Stimulated activated CD4-positive, alpha-beta T cell treated with anti-CD3 and anti-CD28 coated beads, Interleukin-12 subunit alpha, Interleukin-12 subunit beta, amount 100 ng/mL, for 24 hours (primary cell): ENCODE measurements at places on chromosomes 7 and 10.
A peak's percentile ranks its signal among the peaks of the same experiment; 100 is the strongest.

DNA sequence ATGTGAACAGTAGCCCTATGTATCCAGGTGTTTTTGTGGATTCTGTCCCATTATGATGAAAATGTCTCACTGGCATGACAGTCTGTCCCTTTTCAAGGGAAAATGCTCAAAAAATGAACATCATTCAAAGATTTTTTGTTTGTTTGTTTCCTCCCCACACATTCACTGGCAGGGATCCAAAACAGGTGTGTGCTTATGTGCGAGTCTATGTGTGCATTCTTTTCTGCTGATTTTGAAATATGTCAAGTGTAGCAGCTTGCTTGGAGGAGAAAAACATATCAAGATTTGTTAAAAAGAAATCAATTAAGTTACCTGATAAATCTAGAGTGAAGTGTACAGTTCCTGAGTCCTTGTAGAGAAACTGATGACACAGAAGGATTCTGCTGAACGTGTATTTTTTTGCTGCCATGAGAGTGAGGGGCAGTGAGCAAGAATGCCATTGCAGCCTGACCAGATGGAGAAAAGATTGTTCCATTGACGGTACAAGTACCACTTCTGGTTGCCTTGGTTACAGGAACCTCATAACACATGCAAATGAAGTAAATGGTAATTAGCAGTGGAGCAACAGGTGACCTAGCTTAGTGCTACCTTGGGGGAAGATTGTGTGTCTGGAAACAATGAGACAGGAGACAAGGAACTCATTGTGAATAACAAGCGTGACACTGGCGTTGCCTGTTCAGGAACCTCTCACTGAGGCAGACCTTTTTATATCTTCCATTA is 277.4 kb upstream of the PHYHIPL start:
- DNase-seq: no peak

DNA sequence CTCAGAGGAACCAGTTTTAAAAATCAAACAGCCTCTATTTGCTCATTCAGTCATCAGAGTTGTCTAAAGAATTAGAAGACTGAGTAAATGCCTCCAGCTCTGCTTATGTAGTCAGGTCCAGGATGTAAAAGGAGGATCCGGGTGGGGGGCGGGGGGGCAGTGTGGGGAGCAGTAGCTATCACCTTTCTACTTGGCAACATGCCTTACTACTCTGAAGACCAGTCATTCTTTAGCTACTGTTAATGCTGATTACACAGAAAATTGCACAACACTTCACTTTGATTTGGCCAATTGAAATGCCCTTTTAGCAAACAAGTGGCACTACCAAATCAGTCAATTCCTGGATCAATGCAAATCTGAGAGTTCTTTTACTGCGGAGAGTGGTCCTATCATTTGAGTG is 164.2 kb downstream of the NXPH1 start:
- DNase-seq: no peak

GRCh38 chr7:142891490-142892082 is 6.0 kb upstream of the TRPV6 start:
- no peak for DNase-seq

- no peak for DNase-seq
Measured at GRCh38 chr7:11548532-11548931, 283.5 kb downstream of the THSD7A start.

GRCh38 chr10:112774798-112775197 is 175.2 kb upstream of the TCF7L2 start:
- no peak for DNase-seq

GRCh38 chr7:139192014-139192706 is 38.9 kb upstream of the UBN2 start:
- DNase-seq: no peak

GRCh38 chr10:114990991-114991390 is 53.0 kb downstream of the TRUB1 start:
- DNase-seq: no peak

DNA sequence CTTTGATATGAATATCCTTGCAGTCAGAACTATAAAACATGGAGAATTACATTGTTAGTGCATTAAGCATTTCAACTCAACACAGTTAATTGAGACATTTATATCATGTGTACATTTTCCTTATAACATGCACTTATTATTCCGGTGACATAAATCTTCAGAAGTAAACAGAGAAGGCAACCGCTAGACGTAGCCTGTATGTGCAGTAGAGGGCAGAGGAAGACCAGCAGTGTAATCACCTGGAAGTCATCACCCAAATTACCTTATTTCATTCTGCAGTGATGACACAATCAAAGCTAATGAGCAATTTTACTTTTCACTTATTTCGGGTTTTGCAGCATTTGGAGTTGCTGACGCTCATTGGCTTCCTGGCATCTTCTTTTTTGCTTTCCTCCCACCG is 394.6 kb downstream of the SDK1 start:
- no peak for DNase-seq

DNA sequence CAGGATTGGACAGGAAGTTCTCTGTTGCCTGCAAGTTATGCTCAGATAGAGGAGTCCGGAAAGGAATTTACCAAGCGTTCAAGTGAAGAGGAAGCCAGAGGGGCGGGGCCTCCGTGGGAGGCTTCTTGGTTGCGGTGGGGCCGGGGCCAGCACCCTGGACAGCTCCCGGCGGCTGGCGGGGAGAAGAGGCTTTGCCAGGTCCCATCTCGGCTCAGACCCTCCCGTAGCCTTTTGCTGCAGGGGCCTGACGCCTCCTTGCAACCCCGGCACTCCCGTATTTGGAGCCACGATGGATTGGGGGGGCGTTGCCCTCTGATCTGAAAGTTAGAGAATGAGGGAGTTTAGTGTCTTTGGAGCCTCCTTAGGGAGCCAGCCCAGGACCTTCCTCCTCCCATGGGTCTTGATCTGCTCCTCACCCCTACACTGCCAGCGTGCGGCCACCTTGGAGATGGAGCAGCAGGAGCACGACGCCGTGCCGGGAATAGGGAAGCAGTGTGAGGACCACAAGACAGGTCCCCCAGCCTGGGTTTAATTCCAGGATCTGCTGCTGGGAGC is 3.1 kb upstream of the SLC18A3 start:
- DNase-seq: peak; percentile 18

DNA sequence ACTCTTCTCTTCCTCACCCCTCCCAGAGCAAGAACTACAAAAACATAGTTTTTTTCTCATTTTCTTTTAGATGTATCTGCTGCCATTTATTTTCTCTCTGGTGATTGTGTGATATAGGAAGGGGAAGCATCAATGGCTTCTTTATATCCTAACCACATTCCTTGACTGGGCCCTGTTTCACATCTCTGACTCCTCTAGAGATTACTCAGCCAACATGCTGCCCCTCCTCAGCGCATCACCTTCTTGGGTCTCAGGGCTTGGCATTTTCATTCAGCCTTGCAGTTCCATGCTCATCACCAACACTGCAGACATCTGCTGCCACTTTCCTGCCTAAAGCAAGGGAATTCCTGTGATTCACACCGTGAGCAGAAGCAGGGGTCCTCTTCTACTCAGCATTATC is 705.5 kb downstream of the AUTS2 start:
- DNase-seq: no peak

DNA sequence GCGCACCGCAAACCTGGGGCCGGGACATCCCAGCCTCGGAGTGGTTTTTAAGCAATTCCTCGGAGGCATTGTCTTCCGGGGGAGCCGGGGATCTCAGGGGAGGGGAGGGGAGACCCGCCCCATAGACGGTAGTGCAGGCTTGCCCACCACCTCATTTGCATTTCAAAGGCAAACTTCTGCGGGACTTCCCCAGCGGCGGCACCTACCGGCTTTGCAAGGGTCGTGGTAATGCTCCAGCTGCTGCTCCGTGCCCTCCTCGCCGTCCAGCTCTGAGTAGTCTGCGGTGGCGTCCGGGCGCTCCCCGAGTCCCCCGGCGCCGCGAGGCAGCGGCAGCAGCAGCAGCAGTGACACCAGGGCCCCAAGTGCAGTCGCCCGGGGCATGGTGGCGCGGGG is 425 bp downstream of the TLL2 start:
- no peak for DNase-seq

DNA sequence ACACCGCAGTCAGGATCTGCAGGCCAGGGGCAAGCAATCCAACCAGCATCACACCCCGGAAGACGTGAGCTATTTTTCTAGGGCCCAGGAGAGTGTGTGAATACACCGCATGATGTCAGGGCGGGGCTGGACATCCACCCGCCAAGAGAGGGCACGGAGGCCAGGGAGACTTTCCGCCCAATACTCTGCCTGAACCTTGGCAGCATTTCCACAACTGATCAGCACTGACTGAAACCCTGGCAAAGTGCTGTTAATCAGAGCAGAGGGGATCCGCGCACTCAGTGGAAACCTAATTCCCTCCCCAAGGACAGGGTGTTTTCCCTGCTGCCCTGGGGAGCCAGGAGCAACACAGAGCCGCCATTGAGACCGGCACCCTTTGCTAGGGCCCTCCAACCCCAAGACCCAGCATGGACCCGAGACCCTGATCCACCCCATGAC is 8.2 kb downstream of the MAD1L1 start:
- no peak for DNase-seq

GRCh38 chr7:111756687-111757178 is 194.4 kb upstream of the IMMP2L start:
- DNase-seq: no peak

DNA sequence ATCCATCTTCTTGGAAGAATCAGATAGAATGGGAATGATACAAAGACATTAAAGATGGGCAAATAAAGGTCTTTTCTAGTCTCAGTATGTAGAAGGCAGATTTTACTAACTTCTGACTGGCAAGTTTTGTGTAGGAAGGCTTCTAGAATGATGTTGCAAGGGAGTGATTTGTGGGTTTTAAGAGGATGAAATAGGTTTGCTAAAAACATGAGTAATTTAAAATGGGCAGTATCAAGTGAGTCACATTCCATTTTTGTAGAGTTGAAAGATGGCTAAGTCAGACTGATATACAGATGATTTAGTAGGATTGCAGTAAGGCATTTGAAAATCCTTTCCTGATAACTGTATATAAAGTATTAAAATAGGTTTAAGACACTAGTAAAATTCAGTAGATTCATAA is 777.4 kb downstream of the SORCS1 start:
- no peak for DNase-seq

DNA sequence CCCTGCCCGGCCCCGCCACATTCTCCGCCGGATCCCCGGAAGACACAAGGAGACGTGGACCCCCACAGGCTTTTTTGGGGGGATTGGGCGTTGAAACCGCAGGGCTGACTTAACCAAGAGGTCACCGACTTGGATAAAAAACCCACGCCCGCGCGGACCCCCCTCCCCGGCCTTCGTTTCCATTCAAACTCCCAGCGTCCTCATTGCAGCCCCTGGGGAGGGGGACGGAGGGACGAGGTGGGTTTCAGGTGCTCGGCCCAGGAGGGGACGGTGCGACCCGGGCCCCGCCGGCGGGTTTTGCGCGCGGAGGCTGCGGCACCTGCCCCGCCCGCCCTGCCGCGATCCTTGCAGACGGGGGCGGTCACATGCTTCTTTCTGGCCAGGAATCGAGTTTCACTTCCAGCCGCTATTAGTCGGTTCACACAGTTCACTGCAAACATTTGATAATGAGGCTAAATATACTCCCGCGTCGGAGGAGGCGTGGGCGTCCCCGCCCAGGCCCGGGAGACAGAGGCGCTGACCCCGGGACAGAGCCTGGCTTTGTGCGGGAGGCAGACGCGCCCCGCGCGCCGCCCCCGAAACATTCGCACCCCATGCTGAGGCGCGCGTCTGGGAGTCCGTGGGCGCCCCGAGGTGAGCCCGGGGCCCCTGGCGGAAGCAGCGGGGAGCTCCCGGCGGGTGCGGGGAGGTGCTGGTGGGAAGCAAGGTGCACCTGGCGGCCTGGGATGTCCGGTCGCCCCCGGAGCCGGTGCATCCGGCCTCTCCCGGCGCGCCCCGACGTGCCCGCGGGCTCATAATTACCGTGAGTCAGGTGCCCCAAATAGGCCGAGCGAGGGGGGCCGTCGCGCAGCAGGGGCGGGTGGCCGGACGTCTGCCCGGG is 2.7 kb upstream of the PDGFA start:
- DNase-seq: peak; percentile 19

- no peak for DNase-seq
Measured at GRCh38 chr10:43843321-43844101, 194.8 kb upstream of the ZNF32 start.

DNA sequence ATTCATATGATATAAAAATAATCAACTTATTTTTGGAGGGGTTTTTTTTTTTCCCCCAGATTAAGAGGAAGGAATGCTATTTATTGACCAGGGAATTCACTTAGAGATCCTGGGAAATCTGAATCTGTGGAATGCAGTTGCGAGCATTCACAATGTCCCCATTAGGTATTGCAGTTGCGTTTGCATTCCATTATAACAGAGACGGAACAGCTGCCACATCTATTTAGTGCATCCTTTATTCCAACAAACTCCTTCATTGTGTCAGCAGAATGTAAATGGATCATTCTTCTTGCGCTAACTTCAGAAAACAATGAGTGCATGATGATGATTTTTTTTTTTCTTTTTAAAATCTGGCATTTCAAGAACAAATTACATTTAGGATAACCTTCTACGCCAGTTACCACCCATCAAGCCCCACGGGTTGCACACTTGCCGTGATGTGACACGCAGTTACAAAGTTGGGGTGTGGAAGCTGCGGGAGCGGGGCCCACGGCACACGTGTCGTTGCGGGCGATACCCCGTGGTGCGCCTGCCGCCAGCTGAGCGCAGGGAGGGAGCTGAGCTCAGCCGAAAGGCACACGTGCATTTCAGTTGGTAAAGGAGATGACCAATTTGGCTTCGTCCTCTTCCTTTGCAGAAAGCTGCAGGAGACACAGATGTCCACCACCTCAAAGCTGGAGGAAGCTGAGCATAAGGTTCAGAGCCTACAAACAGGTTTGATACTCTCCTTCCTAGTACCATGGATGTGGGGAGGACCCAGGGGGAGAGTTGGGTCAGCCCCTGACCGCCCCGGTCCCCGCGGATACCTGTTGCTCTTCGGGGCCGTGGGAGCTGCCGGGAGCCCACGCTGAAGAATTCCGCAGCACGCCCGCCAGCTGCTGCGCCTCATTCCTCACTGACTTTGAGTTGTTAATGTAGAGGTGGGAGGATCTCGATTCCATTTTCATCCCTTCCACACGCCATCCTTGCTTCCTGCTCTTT is 175.3 kb upstream of the SH2B2 start:
- DNase-seq: no peak

DNA sequence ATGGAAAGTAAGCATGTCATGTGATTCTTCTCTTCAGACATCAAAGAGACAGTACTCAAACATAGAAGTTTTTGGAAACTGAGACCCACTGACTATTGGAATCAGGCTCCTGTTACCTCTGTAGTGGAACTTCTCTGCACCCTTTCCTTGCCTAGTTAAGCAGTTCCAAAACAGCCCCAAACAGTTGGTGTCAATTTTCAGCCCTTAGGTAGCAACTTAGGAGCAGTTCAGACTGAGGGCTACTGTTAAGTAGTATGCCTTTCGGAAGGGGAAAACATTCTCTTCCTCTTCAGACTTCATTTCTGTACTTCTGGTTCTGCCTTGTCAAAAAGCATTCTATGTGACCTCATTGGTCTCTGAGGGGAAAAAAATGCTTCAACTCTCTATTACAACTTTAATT is 85.7 kb downstream of the ZNF277 start:
- no peak for DNase-seq

- DNase-seq: no peak
Measured at GRCh38 chr7:132575419-132575981, 770 bp downstream of the PLXNA4 start.
